ENCODE measurements at places on chromosomes 7 and 10.

- no peak for DNase-seq
These were observed 73.0 kb upstream of the LEP start for GRCh38 chr7:128167791-128168666.

- DNase-seq, result no peak
These were observed 308.7 kb downstream of the DNAJB6 start for GRCh38 chr7:157645539-157645938.

- DNase-seq, result no peak
These were observed 47.8 kb upstream of the NKX2-3 start for GRCh38 chr10:99484626-99485581.

GRCh38 chr10:90064295-90064694 is 362.9 kb downstream of the KIF20B start:
- no peak for DNase-seq

DNA sequence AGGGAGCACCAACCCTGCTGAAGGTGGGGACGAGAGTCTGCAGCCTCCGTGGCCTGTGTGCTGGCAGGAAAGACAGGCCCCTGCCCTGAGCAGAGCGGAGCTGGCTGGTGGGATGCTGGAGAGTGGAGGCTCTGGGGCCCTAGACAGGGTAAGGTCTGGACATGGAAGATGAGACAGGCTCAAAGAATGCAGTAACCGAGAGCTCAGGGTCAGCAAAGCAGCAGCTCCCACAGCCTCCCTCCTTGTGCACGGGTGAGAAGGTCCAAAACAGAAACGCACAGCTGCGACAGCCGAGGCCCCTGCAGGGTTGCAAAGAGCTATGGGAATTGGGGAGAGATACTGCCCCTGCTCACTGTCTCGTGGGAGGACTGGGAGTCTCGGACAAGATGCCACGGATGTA is 80.5 kb downstream of the TNS3 start:
- no peak for DNase-seq

- no peak for DNase-seq
These were observed 25.9 kb downstream of the TYW1 start for GRCh38 chr7:67022511-67022910.

GRCh38 chr7:996079-996872 is 13.3 kb downstream of the CYP2W1 start:
- DNase-seq, result no peak

- no peak for DNase-seq
These were observed 130.5 kb upstream of the ANKRD30A start for GRCh38 chr10:36994886-36995285.

- no peak for DNase-seq
These were observed 7.0 kb downstream of the NFKB2 start for GRCh38 chr10:102402512-102402896.

- no peak for DNase-seq
These were observed 568 bp upstream of the MEOX2 start for GRCh38 chr7:15686957-15687545.

Measured in 8988T (cell line).